ENCODE measurements at places on chromosomes 11 and 22. TPM values are rescaled to one million over a fixed set of nuclear protein-coding genes. Genes with fewer than 3 reads are reported as not detected.

DNA sequence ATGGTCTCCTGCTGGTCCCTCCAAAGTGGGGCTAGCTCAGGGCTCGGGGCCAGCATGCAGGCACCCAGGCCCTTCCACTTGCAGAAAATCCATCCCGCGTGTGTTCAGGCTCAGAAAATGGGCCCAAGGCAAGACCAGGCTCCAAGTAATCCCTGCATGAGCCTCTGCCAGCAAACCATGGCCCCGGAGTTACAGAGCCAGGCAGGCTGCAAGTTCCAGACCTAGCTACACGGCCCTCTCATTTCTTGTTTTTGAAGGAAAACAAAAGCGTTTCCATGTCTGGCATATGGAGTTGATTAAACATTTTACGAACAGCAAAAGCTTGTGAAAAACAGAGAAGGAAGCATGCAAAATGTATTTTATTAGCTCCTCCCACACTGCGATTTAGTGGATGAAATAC lies 29.7 kb downstream of the KIAA0930 start:
- H3K4me1 ChIP-seq: peaks cover 6% of the 10 kb centered on the region
- H3K36me3 ChIP-seq: no peaks in the 10 kb centered on the region
- DNase-seq: no peak
- no peak overlapping the region for H3K4me3 ChIP-seq

GRCh38 chr22:35491908-35492380 lies 48.7 kb upstream of the RASD2 start:
- no peaks in the 10 kb centered on the region for H3K27me3 ChIP-seq
- H3K27ac ChIP-seq: no peak overlapping the region
- H3K4me1 ChIP-seq: no peaks in the 10 kb centered on the region

- no peak for DNase-seq
- no peak overlapping the region for H3K4me3 ChIP-seq
Measured at GRCh38 chr22:26452236-26453016, 23.4 kb downstream of the ASPHD2 start.

GRCh38 chr11:19772480-19772879 lies 59.8 kb downstream of the NAV2 start:
- no peaks in the 10 kb centered on the region for H3K27me3 ChIP-seq
- H3K4me1 ChIP-seq: peaks cover 25% of the 10 kb centered on the region
- no peak for DNase-seq
- H3K4me3 ChIP-seq: no peak overlapping the region

DNA sequence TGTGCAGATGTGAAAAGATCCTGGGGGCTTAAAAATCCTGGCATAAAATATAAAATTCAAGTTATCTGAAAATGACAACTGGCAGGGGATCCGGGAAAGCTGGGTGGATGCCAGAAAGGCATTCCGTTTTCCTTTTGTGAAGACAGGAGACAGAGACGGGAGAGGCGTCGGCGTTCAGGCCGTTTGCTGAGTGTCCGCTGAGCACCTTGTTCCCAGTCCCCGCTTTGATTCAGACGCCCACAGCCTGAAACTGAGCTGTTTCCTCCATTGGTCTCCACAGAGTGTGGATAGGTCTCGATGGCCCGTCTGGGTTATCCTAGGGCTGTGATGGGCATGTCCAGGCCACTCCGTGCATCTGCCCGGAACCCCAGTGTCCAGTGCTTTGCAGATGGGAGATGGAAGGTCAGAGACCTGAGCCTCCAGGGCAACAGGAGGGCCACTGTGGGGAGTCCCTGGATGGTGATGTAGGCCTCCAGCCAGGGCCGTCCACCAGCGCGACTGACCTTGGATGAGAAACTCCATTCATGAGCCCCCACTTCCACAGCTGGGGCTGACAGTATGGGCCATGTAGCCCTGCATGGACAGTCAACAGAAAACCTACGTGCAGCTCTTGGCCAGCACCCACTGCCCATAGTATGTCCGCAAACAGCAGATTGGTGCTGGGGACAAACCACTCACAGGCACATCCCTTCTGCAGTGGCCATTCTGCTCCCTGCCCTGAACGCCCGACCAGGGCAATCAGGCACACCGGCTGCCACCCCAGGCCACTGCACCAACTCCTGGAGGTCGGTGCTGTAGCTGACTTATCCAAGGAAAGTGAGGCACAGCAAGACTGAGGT lies 11.6 kb downstream of the MRGPRF start:
- no peaks in the 10 kb centered on the region for H3K27me3 ChIP-seq
- H3K4me1 ChIP-seq: no peaks in the 10 kb centered on the region
- peaks cover 7% of the 10 kb centered on the region for H3K36me3 ChIP-seq
- no peak for DNase-seq

DNA sequence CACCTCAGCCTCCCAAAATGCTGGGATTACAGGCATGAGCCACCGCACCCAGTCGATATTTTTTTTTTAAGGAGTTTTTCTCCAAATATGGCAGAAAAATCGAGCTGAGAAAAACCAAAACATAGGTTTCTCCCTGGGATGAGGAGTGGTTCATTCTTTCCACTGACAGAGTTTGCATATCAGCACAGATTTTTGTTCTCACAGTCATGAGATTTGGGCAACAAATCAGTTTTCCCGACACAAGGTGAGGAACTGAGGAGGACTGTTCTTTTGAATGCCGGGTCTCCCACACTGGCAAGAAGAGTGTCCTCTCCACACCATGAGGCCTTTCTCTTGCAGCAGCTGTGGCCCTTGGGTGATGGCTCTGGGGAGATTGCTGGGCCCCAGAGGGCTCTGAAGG lies 3.8 kb upstream of the EHD1 start:
- no peak for DNase-seq
- no peak overlapping the region for H3K4me3 ChIP-seq
- H3K27me3 ChIP-seq: no peaks in the 10 kb centered on the region
- peaks cover 30% of the 10 kb centered on the region for H3K4me1 ChIP-seq
- H3K36me3 ChIP-seq: no peaks in the 10 kb centered on the region
- H3K27ac ChIP-seq: no peak overlapping the region

GRCh38 chr22:49208004-49208402 lies 619.7 kb downstream of the BRD1 start:
- H3K36me3 ChIP-seq: no peaks in the 10 kb centered on the region
- peaks cover 4% of the 10 kb centered on the region for H3K4me1 ChIP-seq
- H3K27me3 ChIP-seq: peaks cover 21% of the 10 kb centered on the region
- no peak for DNase-seq
- H3K4me3 ChIP-seq: no peak overlapping the region

- H3K27me3 ChIP-seq: peaks cover 100% of the 10 kb centered on the region
- no peaks in the 10 kb centered on the region for H3K36me3 ChIP-seq
- DNase-seq: no peak
- peaks cover 34% of the 10 kb centered on the region for H3K4me1 ChIP-seq
- no peak overlapping the region for H3K27ac ChIP-seq
Measured at GRCh38 chr11:129374081-129374992, 1.3 kb upstream of the BARX2 start.

GRCh38 chr11:65090628-65091027 lies 5.4 kb upstream of the VPS51 start:
- H3K4me3 ChIP-seq: no peak overlapping the region
- no peak overlapping the region for H3K27ac ChIP-seq
- no peak for DNase-seq
- no peaks in the 10 kb centered on the region for H3K27me3 ChIP-seq

GRCh38 chr22:29782061-29782845 lies 15.1 kb downstream of the UQCR10 start:
- no peak overlapping the region for H3K4me3 ChIP-seq
- H3K4me1 ChIP-seq: peaks cover 33% of the 10 kb centered on the region
- H3K36me3 ChIP-seq: peaks cover 9% of the 10 kb centered on the region
- peak overlapping the region; percentile 77 for H3K27ac ChIP-seq
- DNase-seq: peak; percentile 64

- H3K4me3 ChIP-seq: no peak overlapping the region
- no peak for DNase-seq
- H3K36me3 ChIP-seq: no peaks in the 10 kb centered on the region
- H3K27me3 ChIP-seq: no peaks in the 10 kb centered on the region
- peaks cover 6% of the 10 kb centered on the region for H3K4me1 ChIP-seq
Measured at GRCh38 chr22:32794449-32795213, 6.9 kb upstream of the TIMP3 start.

DNA sequence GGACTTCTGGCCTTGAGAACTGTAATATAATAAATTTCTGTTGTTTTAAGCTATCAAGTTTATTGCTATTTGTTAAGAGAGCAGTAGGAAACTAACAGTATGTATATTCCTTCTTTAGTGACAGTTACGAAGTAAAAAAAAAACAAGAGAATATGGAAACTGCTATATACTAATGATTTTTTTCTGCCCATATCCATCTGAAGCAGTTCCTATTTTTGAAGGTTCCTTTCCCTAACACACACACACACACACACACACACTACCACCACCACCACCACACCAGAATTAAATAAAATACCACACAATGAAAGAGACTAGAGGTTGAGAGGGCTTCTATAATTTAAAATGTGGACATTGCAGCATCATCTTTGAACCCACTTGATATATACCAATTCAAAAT lies 44.4 kb upstream of the CARD18 start:
- peak overlapping the region; percentile 16 for H3K27ac ChIP-seq
- no peak overlapping the region for H3K4me3 ChIP-seq
- no peaks in the 10 kb centered on the region for H3K4me1 ChIP-seq
- no peaks in the 10 kb centered on the region for H3K36me3 ChIP-seq

DNA sequence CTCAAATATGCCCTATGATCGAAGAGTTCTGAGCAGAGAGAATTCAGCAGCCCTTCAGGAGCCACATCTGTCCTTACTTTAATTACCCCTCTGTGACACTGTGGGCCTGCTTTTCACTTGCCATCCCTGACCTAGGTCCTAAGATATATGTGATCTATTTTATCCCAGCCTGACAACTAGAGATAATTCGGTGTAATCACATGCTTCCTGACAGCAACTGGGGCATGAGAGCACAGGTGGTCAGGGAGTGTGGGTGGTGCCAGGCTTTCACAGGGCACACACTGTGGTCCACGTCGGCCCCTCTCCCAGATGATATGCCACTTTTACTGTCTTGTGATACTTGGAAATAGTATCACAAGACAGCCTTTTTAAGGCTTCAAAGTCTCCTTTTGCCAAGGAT lies 3.9 kb downstream of the TUBA8 start:
- no peak overlapping the region for H3K4me3 ChIP-seq
- no peaks in the 10 kb centered on the region for H3K27me3 ChIP-seq
- no peak for DNase-seq
- H3K36me3 ChIP-seq: no peaks in the 10 kb centered on the region

GRCh38 chr11:102971766-102972165 lies 16.2 kb upstream of the MMP13 start:
- H3K27ac ChIP-seq: no peak overlapping the region
- H3K36me3 ChIP-seq: no peaks in the 10 kb centered on the region
- H3K27me3 ChIP-seq: no peaks in the 10 kb centered on the region
- no peak for DNase-seq

DNA sequence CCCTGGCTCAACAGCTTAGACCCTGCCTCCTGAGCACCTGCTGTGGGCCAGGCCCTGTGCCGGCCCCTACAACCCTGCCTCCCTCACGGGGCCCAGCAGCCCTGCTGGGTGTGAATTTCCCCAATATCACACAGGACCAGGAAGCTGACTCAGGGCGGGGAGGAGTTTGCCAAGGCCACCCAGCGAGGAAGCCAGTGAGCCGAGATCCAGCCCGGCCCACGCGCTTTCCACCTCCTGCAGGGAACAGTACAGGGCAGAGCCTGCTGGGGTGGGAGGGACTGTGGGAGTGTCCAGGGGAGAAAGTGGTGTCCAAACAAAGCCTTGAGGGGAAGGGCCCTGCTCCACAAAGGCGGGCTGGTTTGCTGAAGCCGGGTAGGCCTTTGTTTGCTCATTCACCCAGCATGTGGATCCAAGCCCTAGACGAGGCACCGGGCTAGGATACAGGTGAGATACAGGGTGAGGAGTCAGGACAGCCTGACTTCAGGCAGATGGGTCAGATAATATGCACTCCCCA lies 26.8 kb downstream of the RPL3 start:
- DNase-seq: peak; percentile 94
- no peaks in the 10 kb centered on the region for H3K36me3 ChIP-seq

- H3K4me3 ChIP-seq: no peak overlapping the region
- H3K36me3 ChIP-seq: no peaks in the 10 kb centered on the region
- peaks cover 25% of the 10 kb centered on the region for H3K27me3 ChIP-seq
- H3K4me1 ChIP-seq: no peaks in the 10 kb centered on the region
- no peak overlapping the region for H3K27ac ChIP-seq
- DNase-seq: no peak
Measured at GRCh38 chr22:48961705-48962104, 866.0 kb downstream of the BRD1 start.

DNA sequence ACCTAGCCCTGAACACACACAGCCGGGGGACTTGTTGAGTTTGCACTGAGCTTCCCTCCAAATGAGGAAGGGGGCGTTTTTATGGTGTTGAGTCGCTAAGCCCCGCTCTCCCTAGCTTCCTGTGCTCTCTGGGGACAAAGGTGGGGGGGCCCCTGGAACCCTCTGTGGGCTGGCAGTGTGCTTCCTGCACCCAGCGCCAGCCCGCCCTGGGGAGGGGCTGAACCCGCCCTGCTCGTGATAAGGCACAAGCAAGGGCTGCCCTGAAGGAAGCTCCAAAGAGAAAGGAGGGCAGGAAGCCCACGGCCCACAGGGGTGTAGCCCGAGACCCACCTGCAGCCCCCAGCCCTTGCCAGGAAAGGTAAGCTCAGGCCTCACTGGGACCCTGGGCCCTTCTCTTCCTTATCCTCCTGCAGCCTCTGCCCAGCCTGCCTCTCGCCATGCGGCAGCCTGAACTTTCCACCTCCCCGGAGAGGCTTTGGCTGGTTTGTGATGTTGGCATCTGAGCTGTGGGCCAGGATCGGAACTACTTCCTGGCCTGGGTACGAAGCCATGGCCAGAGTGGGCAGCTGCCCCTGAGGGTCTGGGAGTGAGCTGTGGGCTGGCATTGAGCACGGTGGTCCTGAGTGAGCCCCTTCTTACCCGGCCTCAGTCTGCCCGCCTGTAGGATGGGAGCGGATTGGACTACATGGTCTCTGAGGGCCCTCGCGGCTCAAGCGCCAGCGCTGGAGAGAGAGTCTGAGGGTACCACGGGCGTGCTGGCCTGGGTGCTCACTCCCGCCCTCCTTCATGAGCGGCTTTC lies at the start of gene FERMT3:
TSS of gene FERMT3 (plus strand) at position 265 of the 799 bp plus-strand sequence. CDS start 644 bp downstream, outside the sequence.
- H3K27me3 ChIP-seq: no peaks in the 10 kb centered on the region
- peaks cover 51% of the 10 kb centered on the region for H3K4me1 ChIP-seq
- DNase-seq: peak; percentile 64
- H3K4me3 ChIP-seq: peak within 1 kb of the TSS; percentile 28
- peaks cover 16% of the 10 kb centered on the region for H3K36me3 ChIP-seq

DNA sequence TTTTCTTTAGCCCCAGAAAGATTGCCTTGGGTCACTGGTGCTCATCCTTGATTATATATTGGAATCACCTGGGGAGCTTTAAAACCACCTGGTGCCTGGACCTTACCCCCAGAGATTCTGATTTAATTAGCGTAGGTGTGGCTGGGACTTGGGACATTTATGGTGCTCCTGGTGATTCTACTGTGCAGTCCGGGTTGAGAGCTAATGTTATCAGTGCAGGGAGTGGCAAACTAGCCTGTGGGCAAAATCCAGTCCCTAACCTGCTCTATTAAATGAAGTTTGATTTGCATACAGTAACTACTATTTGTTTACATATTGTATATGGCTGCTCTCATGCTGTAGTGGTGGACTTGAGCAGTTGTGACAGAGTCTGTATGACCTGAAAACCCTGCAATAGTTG lies 134.0 kb upstream of the SORL1-AS1 start:
- no peaks in the 10 kb centered on the region for H3K27me3 ChIP-seq
- DNase-seq: no peak
- no peak overlapping the region for H3K27ac ChIP-seq
- no peaks in the 10 kb centered on the region for H3K4me1 ChIP-seq
- H3K36me3 ChIP-seq: no peaks in the 10 kb centered on the region

CCDC73 gene
- not detected for total RNA-seq

BIK gene
- total RNA-seq: not detected

TMPRSS5 gene
- total RNA-seq: 1.00 TPM

MAP6 gene
- 7.2 TPM for total RNA-seq

NRGN gene
- 5.8 TPM for total RNA-seq

ART5 gene
- 5.8 TPM for total RNA-seq

OR51E2 gene
- 0.15 TPM for total RNA-seq

ACR gene
- total RNA-seq: 0.28 TPM
